ENCODE measurements at places on chromosomes 6 and 20. TPM values are rescaled to one million over a fixed set of nuclear protein-coding genes. Genes with fewer than 3 reads are reported as not detected.

GRCh38 chr6:9388596-9388995 lies 953.3 kb upstream of the SLC35B3 start:
- no peak for DNase-seq

DNA sequence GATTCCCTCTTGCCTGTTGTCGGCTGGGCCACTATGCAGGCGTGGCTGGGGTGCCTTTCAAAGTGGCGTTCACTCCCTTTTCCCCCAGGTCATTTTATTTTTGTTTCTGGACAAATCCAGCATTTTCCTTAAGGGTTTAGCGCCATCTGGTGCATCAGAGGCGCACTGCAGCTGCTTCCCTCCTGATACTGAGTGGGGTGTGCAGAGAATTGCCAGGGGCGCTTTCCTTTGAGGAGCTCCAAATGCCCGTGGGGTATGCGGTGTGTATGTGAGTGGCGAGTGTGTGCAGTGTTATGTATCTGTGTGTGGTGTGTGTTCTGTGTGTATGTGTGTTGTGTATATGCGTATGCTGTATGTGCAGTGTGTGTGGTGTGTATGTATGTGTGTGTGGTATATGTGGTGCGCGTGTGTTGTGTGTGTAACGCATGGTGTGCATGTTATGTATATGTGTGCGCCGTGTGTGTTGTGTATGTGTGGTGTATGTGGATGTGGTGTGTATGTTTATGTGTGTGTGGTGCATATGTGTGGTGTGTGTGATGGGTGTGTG lies 100.1 kb upstream of the AGPAT4 start:
- DNase-seq: peak; percentile 66

GRCh38 chr6:52261229-52261628 lies 16.9 kb upstream of the IL17F start:
- DNase-seq: peak; percentile 54

GRCh38 chr6:47229255-47229654 lies 80.5 kb downstream of the TNFRSF21 start:
- no peak for DNase-seq

DNA sequence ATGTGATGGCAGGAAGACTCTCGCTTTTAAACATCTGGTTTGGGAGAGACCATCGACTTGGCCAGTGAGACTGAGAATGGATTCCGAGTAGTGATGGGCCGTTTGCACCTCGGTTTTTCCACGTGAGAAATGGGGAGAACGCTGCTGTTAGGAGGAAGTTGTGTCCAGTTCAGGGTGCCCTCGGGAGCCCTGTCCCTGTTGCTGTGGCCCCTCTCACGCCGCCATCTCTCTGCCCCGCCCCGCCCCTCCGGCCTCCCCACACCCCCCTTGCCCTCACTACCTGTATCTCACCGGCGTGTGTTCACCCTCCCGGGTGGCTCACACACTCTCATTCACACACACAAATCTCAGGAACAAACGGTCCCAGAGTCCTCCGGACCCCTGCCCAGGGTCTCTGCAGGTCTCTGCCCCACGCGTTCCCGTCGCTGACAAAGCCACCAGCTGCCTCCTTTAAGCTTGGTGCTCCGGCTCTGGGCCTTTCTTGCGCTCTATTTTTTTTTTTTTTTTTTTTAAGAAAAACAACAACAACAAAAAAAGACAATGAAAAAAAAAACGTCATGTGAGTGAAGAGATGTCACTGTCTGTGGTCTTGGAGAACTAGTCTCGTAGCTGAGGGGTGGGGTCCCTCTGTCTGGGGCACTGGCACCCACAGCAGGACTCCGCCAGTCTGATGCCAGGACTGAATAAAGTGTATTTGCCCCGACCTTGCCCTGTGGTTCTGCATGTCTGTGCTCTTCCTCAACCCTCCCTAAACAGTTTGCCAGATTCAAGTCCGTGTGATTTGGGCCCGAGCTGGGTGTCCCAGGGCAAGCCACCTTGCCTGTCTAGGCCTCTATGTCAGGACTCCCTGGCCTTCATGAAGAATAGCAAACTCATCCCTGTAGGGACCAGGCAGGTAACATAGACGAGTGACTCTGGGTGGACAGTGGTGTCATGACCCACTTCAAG lies 2.9 kb downstream of the SOX12 start:
- peak; percentile 37 for DNase-seq

DNA sequence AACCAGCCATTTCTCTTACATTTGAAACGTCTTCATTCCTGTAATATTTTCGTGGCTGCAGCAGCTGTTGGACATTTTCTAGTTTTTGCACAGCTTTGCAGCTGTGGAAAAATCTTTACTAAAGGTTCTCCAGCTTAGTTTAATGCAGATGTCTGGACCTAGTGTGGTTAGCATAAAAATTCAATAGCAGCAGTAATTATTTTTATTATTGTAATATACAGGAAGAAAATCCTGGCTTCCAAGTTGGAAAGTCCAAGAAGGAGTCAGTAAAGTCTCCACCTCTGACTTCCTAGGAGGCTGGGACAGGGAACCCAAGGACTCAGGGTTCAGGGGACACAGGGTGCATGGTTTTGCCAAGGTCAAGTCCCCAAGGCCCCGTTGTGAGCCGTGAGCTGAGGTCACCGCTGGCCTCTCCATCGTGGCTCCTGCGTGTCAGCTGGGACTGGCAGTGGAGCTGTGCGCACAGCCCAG lies 230.6 kb downstream of the FNDC1 start:
- DNase-seq: peak; percentile 23

DNA sequence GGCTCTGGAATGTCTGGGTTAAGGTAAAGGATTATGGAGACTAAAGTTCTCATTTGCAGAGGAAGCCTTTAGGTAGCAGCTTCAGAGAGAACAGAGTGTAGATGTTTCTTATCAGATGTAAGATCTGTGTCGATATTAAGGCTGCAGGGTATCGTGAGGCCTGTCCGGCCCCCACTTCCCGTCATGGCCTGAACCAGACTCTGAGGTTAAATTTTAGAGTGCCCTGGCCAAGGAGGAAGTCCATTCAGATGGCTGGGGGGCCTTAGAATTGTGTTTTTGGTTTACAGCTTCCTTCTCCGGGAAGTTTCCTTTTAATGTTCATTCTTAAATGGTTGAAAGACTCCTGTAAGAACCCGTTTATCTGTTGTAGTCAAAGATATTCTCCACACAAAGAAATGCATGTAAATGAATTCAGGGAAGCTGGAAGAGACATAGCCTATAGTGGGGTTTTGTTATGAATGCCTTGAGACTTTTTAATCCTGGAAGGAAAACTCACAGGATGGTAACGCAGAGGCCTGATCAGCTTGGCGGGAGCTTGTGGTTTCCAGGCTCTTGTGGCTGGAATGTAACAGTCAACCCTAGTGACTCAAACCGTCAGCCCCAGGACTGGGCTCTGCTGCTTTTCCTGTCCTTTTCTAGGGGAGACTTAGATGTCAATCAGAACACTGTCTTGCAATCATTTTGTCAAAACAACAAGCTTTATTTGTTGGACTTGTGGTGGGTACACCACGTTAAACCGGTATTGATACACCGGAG lies 34.7 kb downstream of the KIF25 start:
- DNase-seq: peak; percentile 91

- no peak for DNase-seq
These were observed at the start of gene ADIG for GRCh38 chr20:38581013-38581412. ADIG (plus strand) TSS chr20:38581197; CDS start chr20:38581251, 54 bp downstream.

GRCh38 chr6:1424306-1424927 lies 35.0 kb downstream of the FOXF2 start:
- DNase-seq: peak; percentile 83

GRCh38 chr6:122859676-122860075 lies 70.6 kb downstream of the SMPDL3A start:
- no peak for DNase-seq

- DNase-seq: no peak
These were observed 39.3 kb upstream of the SAMD3 start for GRCh38 chr6:130262008-130262407.

DNA sequence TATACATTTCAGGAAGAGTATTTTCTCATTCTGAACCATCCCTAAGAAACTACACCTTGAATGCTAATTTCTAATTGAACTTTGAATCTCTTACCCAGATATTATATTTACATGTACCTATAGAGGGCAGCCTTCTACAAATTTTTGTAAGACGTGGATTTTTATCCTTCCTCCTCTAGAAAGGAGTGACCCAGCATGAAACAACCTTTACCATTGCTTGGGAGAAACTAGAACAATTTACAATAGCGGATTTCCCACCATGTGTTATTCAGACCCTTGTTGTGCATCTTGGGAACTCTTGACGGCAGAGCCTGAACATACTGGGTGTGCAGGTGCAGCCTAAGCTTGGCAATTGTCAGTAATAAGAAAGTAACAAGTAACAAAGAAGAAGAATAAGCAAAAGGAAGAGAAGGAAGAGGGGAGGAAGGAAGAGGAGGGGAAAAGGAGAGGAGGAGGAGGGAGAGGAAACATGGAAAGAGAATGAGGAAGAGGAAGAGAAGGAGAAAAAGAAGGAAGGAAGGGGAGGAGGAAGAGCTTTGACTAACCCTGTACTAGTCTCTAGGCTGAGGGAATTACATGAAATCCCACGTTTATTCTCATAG lies 10.8 kb upstream of the TAAR1 start:
- DNase-seq: peak; percentile 76

DNA sequence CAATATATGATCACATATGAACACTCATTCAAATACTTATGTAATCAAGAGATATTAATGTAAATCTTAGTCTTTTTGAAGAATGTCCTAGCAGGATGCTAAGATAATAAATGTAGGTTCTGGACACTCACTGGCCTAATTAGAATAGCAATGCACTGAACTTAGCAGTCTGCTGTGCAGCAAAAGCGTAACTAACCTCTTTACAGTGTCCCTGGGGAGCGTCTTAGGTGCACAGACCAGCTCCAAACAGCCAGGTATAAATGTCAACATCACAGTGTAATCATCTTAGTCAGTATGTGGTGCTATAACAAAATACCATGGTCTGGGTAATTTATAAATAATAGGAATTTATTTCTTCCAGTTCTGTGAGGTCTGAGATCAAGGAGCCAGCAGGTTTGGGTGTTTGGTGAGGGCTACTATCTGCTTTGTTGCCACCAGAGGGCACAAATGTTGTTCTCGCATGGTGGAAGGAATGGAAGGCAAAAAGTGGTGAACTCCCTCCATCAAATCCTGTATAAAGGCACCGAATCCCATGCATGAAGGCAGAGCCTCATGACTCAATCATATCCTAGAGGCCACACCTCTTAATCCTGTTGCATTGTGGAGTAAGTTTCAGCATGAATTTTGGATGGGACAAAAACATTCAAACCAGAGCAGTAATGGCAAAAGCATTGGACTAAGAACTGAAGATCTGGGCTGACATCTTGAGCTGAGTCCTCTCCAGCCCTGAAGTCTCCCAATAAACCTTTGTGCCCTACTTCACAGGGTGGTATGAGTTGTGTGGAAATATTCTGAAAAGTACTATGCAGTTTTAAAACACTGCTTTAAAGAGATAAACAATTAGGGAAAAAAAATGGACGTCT lies 41.8 kb upstream of the FOXO3 start:
- DNase-seq: peak; percentile 25

DNA sequence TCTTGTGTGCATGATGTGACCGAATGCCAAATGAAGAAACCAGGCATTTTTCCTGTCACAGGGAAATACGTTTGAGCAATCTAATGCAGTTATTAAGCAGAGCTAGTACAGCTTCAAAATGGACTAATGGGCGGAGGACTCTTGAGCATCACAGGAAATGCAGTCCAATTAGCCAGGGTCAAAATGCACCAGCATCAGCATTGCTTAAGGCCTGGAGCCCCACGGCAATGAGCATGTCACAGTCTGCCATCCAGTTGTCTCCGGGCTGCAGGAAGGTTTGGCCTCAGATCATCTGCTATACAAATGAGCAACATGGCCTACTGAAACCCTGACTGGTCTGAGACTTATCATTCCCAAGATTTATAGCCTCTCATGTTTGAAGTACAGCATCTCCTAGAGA lies 652.1 kb upstream of the SLC35B3 start:
- no peak for DNase-seq

LGSN gene
- under 0.01 TPM for total RNA-seq

BTN1A1 gene
- total RNA-seq: not detected

Data from fibroblast of lung (primary cell).